ENCODE measurements at places on chromosomes 12 and 14.

DNA sequence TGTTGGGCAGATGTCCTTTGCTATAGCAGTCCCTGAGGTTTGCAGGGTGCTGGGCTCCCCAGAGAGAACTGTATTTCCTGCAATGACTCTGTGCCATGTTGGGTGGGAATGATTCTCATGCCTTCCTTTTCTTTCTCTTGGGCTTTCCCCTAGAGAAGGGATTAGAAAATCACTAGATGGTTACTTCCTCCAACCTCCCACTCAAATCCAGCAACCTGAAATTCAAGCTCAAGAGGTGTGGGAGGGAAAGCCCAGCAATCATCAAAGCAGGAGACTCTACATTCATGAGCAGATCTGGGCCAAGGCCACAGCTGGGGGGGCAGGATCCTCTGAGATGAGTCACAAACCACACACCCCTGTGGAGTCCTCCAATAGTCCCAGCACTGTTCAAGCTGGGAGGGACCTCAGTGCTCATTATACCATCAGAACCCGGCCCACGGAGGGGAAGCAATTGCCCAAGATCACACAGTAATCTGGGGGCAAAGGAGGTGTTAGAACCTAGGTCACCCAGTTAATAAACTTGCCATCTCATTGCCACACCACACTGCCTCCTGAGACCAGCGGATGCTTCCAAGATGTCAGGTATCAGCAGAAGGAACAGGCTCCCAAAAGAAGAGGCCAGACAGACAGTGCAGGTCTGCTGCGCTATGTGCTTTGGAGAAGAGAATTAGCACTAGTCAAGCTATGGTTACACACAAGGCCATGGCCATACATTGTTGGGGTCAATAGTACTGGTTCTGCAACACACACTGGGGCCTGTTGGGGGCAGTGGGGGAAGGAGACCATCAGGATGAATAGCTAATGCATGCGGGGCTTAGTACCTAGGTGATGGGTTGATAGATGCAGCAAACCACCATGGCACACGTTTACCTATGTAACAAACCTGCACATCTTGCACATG lies 65.7 kb downstream of the TTC9 start:
- DNase-seq = no peak

DNA sequence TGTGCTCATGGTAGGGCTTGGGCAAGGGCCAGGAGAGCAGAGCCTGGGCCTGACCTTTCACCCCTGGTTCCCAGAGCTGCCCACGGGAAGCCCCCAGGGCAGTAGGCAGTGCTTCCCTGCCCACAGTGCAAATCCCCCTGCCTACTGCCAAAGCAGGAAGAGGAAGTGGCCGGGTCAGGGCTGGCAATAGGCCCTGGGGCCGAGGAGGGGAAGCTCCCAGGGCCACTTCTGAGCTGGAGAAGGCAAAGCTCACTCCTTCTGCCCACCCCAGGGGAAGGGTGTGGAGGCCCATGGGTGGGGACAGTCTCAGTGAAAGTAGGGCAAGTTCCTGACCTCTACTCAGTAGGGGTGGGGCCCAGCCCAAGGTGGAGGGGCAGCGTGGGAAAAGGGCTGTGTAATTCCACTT lies 5.4 kb upstream of the NR4A1 start:
- DNase-seq = no peak

DNA sequence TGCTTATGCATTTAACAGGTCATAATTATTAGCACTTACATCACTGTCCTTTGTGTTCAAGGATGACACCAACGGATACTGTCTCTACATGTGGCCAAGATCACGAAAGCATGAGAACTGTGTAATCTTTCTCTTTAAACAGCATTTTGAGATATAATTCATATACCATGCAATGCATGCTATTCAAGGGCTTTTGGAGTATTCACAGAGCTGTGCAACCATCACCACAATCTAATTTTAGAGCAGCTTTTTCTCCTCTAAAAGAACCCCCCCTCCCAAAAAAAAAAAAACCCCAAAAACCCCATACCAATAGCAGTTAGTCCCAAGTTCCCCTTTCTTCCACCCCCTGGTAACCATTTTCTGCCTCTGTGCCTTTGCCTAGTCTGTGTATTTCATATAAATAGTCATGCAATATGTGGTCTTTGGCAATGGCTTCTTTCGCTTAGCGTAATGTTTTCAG lies 60.6 kb downstream of the SPRING1 start:
- no peak for DNase-seq

DNA sequence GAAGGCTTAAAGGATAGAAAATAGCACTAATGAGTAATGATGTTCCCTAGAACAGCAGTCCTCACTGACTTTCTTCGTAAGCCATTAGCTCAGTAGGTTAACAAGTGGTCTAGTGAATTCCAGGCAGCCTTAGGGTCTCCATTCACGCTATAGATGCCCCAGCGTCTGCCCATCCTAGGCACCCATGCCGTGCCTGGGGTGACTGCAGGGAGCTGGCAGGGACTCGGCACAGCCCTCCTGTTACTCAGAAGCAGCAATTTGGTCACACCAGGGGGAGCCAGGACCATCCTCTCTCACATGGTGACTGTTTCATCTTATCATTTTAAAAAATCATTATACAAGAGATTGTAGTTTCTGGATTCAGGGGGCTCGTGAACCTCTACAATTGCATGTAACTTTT lies 66.0 kb upstream of the TRAF3 start:
- DNase-seq = no peak

DNA sequence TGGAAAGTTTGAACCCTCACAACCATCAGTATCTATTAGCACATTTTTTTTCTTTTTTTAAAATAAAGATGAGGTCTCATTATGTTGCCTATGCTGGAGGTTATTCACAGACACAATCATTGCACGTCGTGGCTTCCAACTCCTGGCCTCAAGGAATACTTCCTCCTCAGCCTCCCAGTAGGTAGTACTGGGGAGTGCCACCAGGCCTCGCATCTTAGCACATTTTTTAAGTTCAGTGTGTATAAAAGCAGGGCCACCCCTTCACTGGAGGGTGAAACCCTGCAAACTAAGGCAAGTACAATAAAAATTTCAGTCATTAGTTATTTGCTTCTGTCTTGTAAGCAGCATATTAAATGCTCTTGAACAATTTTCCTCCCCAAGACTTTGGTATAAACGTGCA lies 114.2 kb upstream of the SINHCAF start:
- no peak for DNase-seq

GRCh38 chr12:56987551-56988053 lies 18.7 kb downstream of the ZBTB39 start:
- peak; percentile 15 for DNase-seq

GRCh38 chr12:109770861-109771670 lies 57.4 kb downstream of the FAM222A start:
- DNase-seq = no peak

DNA sequence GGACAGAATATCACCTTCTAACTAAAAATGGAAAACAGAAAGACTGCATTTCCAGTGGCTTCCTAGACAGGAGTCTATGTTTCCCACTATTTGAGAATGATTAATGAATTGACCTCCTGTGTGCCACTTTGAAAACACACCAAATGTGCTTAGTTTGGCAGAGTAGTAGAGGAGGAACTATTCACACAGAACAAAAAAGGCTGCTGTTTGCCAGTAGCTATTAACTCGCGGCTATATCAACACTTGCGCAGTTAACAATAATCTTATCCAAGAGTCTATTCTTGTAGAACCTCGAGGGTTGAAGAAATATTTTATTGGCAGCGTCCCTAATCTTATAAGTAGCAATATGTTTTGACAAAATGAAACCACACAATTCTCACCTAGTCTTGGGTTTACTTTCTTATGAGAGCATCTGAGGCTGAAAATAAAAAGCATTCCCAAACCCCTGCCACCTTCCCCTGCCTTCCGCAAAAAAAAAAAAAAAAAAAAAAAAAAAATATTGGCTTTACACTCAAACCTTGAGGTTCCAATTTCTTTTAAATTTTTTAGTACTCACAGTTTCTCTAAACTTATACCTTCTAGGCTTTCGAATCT lies 127.3 kb upstream of the FLRT2 start:
- peak; percentile 68 for DNase-seq

- DNase-seq = no peak
These were observed 30.8 kb downstream of the KIF26A start for GRCh38 chr14:104169005-104169698.

GRCh38 chr12:129532082-129532481 lies 371.7 kb downstream of the TMEM132D start:
- DNase-seq = no peak

GRCh38 chr14:72610096-72610830 lies 283.6 kb downstream of the DPF3 start:
- no peak for DNase-seq

- DNase-seq = no peak
These were observed 1.1 kb downstream of the CKB start for GRCh38 chr14:103521438-103521950.

GRCh38 chr12:10365696-10366405 lies 24.0 kb downstream of the KLRK1 start:
- no peak for DNase-seq

DNA sequence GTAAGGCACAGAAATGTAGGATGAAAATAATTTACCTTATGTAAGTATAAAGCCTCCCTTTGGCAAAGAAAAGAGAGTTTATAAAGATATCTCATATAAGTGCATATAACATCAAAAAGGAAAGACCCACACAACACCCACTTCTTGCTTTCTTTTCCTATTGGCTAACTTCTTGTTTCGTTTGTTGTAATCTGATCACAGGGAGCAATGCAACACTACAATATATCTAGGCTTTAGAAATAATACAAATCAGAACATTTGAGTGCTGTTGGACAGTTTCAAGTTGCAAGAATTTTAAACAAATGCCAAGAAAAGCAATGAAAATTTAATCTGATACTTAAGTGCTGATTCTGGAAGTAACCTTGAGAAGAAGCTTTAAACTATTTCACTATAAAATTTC lies 1.3 kb downstream of the FGD6 start:
- DNase-seq = no peak

DNA sequence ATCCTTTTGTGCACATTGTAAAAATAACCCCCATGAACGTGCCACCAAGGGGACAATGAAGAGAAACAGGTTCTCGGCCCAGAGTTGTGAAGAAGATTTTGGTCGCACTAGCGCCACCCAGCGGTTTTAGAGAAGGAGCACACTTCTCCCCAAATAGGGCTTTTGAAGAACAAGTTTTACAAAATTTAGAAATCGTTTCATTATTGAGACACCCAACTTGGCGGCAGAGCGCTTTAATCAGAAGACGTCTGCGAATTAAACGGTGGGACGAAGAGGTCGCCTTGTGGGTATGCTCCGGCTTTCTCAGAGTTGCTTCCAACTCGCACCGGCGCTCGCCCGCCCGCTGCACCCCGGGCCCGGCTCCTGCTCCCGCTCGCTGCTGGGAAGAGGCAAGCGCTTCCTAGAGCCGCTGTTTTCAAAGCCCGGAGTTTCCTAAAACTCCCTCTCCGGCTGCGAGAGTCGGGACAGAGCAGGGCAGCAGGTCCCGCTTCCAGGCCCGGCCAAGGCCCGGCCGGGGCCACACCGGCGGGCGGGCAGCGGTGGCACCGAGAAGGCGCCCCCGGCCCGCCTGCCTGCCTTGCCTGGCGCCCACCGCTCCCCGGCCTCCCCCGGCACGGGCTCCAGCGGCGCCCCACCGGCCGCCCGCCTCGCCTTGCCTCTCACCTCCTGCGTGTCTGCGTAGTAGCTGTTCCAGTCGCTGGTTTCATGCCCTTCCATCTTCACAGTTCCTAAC lies 645 bp downstream of the FOXA1 start:
- peak; percentile 77 for DNase-seq

- DNase-seq = no peak
These were observed 425.8 kb downstream of the RAD51B start for GRCh38 chr14:68245146-68246073.

DNA sequence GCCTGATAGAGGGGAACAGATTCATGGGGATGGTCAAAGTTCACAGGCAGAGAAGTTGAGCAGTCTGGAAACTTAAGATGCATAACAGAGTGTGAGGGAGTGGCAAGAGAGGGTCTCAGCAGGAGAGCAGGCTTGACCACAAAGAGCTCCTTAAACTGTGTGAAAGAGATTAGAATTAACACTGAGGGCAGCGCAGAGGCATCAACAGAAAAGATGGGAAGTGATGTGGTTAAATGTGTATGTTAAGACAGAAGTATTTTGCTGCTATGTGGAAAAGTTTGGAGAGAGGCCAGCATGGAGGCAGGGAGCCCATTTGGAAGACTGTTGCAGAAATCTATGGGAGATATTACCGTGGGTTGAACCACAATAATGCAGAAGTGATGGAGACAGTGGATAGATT lies 122.7 kb upstream of the LMNTD1 start:
- no peak for DNase-seq

GRCh38 chr12:92955997-92956663 lies 27.0 kb upstream of the EEA1 start:
- no peak for DNase-seq

DNA sequence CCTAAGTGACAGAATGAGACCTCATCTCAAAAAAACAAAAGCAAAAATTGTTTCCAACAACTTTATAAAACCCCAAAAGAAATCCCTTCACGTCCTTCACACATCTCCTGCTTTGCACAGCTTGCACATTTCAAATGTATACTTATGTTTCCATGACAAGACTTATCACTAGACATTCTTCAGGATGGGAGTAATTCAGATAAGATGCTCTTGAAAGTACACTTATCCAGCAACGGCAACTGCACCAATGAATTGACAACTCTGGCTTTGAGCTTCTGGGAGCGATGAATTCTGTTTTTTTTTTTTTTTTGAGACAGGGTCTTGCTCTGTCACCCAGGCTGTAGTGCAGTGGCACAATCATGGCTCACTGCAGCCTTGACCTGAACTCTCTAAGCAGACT lies 30.8 kb upstream of the AKAP5 start:
- DNase-seq = no peak

DNA sequence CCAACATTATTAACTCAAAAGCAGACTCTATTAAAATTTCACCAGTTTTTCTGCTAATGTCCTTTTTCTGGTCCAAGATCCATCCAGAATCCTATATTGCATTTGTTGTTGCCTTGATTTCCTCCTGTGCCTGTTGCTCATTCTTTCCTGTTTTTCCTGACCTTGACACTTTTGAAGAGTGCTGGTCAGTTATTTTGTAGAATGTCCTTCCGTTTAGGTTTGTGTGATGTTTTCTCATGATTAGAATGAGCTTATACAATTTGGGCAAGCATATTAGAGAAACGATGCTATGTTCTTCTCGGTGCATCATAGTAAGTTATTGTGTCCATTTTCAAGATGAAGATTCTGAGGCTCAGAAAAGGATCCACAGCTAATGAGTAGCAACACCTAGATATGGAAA lies 33.9 kb downstream of the PHLDA1 start:
- DNase-seq = no peak

DNA sequence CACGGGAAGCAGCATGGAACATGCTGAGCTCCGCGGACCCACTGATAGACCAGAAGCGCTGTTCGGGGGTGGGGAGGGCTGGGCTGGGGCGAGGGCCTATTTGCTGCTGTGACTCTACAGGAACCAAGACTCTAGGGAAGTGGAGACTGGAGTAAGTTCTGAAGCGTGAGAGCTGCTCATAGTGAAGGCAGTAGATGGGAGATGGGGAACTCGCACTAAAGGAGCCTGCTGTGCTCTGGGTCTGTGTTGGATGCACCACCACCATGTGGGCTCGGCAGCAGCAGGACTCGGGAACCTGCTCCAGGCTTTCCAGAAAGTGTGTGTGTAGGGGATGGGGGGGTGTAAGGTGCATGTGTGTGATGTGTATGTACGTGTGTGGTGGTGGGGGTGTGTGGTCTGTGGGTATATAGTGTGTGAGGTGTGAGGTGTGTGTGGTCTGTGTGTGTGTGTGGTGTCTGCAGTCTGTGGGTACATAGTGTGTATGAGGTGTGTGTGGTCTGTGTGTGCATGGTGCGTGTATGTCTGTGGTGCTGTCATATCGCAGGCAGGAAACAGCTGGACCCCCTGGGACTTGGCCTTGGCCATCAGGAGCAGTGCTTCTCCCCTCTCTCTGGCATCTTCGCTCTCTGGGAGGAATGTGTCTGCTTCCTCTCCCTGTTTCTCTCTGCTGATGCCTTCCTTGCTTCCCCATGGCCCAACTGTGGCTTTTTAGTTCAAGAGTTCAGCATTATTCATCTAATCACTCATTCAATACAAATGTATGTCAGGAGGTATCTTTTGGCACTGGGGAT lies 378.9 kb downstream of the FUT8 start:
- no peak for DNase-seq

Measured in NCI-H2081 treated with DMSO at 0.1 percent for 48 hours (cell line).